ENCODE measurements at places on chromosomes 12 and 14.

GRCh38 chr12:132320767-132321211, 8.6 kb downstream of the GALNT9 start:
- no peak for DNase-seq

DNA sequence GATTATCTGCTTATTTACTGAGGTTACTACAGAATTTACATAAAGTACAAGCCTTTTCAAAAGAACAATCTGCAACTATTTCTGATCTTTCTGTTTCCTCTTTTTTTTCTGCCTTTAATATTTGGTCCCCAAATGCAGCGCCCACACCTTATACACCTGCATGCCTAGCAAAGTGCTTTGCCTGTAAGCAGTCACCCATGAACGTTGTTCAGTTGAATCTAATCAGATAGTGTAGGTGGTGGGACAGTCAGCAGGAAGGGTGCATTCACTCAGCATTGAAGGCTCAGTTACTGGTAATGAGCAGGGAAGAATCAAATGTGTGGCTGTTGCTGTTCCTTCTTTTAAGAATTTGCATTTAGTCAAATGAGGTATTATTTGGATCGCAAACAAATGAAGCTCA, 108.4 kb downstream of the GPR135 start:
- no peak for DNase-seq

GRCh38 chr14:50801706-50802105, 29.3 kb downstream of the NIN start:
- no peak for DNase-seq

DNA sequence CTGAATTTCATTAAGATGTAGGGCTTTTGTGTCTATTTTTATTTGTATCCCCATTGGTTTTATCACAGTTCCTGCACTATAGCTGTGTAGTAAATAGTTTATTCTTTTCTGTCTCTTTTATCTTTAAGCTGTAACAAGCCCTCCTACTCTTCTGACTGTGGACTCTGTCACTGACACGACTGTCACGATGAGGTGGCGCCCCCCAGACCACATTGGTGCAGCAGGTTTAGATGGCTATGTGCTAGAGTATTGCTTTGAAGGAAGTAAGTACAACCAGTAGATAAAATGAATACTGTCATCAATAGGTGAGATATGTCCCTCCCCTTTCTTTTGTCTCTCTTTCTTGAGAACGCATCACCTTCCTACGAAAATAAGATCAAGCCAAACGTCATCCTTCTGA, 34.1 kb upstream of the CHPT1 start:
- DNase-seq, result no peak

GRCh38 chr12:110809149-110809548, 37.6 kb upstream of the CCDC63 start:
- DNase-seq, result no peak

GRCh38 chr12:54719691-54720090, 71.5 kb upstream of the DCD start:
- DNase-seq, result no peak

DNA sequence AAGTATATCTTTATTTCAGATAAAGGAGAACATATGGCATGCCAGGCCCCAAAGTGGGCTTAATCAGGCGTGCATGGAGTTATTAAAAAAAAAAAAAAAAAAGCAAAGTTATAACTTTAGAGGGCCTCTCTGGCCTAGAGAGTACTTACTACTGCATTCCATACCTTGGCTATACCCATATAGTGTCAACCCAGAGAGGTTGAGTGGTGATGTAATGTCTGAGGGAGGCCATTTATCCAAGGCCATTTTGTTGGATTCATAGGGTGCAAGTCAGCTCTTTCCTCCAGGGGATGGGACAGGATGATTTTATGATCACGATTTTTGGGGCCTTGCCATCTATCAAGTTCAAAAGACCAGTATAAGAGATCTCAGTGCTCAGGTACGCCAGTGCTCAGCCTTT, 66.4 kb downstream of the DCAF5 start:
- no peak for DNase-seq

DNA sequence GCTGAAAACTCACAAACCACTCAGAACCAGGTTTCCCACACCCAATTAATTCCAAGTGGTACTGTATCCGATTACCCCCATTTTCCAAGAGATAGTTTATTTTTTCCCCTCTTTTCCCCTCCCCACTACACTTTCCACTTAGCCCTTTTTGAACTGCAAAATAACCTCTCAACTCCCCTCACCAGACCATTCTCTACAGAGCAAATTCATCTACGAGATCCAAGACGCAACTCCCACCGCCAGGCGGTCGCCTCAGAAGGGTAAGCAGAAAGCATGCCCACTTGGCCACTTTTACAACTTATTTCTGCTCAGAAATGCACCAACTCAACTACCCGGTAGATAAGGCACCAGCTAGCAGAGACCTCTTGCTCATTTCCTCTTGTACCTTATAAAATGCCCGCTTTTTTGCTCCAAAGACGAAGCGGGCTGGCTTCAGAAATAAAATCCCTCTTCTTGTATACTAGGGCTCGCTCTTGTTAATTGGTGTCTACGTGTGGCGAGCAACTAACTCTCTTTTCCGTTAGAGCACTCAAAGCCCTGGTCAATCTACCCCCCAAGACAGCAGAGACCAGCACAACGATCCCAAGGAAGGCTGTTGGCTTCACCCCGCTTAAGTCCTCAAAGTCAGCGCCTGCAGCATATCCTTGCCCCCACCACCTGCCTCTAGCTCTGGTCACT, 910 bp upstream of the SRP54 start:
- DNase-seq, result peak; percentile 21

Measured in activated CD4-positive, alpha-beta T cell treated with anti-CD3 and anti-CD28 coated beads for 4 hours (primary cell).